H9 (cell line): ENCODE measurements at places on chromosomes 6 and 20. TPM values are rescaled to one million over a fixed set of nuclear protein-coding genes. Genes with fewer than 3 reads are reported as not detected.

The SNAI1 gene
- 6.4 and 7.0 TPM in 2 replicates for total RNA-seq

The KIAA1755 gene
- total RNA-seq, result 0.17 and 0.18 TPM in 2 replicates

The FGD2 gene
- total RNA-seq, result 0.09 and 0.13 TPM in 2 replicates

The CNKSR3 gene
- total RNA-seq, result 5.6 and 6.4 TPM in 2 replicates

The PRICKLE4 gene
- 0.68 and 0.70 TPM in 2 replicates for total RNA-seq

The EMILIN3 gene
- total RNA-seq, result 5.9 and 6.7 TPM in 2 replicates

The CBLN4 gene
- total RNA-seq, result not detected in 2 replicates

The PCK1 gene
- not detected in 2 replicates for total RNA-seq

The HUS1B gene
- 0.96 and 1.2 TPM in 2 replicates for total RNA-seq

The GSTA4 gene
- total RNA-seq, result 28.9 and 32.1 TPM in 2 replicates

The THBS2 gene
- 14.7 and 15.5 TPM in 2 replicates for total RNA-seq

The HLA-DOB gene
- total RNA-seq, result 0.20 TPM in 1 of 2 replicates, not detected in the other

The SLC13A3 gene
- 15.2 and 17.5 TPM in 2 replicates for total RNA-seq

The MYMX gene
- total RNA-seq, result 1.1 and 1.8 TPM in 2 replicates

The ARMH2 gene
- not detected in 2 replicates for total RNA-seq

The VNN1 gene
- not detected in 2 replicates for total RNA-seq

The HRH3 gene
- 1.8 and 1.9 TPM in 2 replicates for total RNA-seq

The CD2AP gene
- total RNA-seq, result 50.1 and 50.5 TPM in 2 replicates

The LY6G6F gene
- total RNA-seq, result not detected in 2 replicates

The CD40 gene
- 7.8 and 8.6 TPM in 2 replicates for total RNA-seq

The TFEB gene
- total RNA-seq, result 1.2 and 2.4 TPM in 2 replicates

The APCDD1L gene
- 0.68 and 1.1 TPM in 2 replicates for total RNA-seq

The CRIP3 gene
- 15.3 and 16.9 TPM in 2 replicates for total RNA-seq
